AG09309 (cell line): ENCODE measurements at places on chromosomes 11 and 22.

DNA sequence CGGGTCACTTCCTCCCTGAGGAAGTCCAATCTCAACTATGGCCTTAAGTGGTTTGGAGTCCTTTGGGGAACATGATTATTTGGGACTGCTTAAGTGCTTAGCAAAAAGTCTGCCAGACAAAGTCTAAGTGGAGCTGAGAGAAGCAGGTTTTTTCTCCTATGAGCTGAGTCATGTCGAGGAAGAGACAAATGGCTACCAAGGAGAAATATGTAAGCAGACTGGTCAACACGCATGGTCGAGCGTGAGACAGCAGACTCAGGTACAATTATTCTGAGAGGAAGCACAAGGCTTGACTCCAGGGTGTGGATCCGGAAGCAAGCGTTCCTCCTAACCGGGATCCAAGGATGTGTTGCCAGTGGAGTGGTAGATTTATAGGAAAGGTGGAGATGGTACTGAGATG is 30.6 kb downstream of the UBASH3B start:
- no peak for DNase-seq

GRCh38 chr22:23306438-23306921 is 126.2 kb downstream of the BCR start:
- DNase-seq: peak; percentile 16

- no peak for DNase-seq
These were observed 273.8 kb upstream of the ZC3H12C start for GRCh38 chr11:109819410-109819809.

DNA sequence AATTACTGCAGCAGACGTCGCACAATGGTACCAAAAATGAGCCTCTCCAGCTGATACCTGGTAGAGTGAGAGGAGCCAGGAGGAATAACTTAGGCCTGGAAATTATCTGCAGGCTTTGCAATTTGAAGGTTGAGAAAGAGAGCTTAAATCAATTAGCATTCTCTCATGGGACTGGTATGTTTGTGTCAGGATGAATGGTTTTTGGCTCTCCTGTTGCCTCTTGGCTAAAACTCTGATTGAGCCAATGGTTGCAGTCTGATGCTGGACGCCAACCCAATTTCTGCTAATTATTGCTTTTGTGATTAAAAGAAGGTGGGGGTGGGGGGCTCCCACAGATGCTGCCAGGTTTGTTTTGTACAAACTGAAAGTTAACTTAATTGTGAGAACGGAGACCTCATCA is 12.5 kb upstream of the NELL1 start:
- no peak for DNase-seq

DNA sequence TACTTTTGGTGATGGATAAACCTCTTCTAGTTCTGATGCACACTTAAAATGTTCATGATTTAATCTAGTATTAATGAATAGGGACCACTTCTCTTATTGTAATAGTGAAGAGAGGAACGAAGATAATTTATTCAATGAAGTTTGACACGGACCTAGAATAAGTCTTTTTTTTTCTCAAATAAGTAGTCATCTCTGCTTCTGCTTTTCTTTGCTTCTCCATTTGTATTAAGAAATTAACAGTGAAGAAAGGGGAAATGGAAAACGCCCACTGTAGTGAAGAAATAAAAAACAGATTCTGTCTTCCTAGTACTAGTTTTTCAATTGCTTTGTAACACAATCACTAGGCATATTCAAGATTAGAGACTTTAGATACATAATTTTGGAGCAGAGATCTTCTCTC is 73.0 kb downstream of the CD44 start:
- DNase-seq: no peak

DNA sequence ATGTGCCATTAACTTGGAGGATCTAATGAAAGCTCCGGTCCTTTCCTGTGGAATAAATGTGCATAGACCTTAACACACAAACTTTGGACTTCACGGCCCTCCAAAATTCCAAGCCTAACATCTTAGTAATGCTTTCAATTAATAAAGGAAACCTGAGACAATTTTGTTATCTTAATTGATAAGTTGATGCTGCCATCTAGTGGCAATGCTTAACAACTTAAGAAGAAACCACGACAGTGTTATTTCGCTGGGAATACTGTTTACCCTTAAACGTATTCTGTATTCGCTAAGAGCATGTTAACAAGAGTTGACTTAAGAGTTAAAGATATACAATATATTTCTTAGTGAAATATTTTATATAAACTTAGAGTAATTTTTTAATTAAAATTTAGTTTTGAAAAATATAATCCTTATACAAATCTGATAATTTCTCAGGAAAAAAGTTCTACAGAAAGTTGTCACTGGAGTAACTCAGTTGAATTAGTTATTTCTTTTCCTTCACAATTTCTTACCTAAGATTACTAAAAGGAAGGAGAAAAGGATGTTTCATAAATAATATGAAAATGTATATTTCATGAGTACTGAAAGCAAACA is 35.0 kb upstream of the OR9G4 start:
- peak; percentile 38 for DNase-seq

GRCh38 chr11:83656796-83657330 is 370.7 kb upstream of the CCDC90B start:
- DNase-seq: no peak

DNA sequence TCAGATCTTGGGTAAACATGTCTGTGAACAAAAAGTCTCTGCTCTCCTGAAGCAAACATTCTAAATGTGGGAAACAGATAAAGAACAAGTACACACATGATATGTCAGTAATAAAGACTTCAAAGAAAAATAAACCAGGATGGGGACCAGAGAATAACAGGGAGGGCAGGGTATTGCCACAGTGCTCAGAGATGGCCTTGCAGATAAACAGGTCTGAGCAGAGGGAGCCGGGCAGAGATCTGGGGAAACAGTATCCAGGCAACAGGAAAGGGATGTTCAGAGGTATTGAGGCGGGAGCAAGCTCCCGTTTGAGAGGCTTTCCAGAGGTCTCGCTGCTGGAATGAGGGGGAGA is 2.9 kb downstream of the CCDC86 start:
- DNase-seq: no peak

- no peak for DNase-seq
These were observed 869 bp downstream of the ZC3H7B start for GRCh38 chr22:41302021-41302767.

DNA sequence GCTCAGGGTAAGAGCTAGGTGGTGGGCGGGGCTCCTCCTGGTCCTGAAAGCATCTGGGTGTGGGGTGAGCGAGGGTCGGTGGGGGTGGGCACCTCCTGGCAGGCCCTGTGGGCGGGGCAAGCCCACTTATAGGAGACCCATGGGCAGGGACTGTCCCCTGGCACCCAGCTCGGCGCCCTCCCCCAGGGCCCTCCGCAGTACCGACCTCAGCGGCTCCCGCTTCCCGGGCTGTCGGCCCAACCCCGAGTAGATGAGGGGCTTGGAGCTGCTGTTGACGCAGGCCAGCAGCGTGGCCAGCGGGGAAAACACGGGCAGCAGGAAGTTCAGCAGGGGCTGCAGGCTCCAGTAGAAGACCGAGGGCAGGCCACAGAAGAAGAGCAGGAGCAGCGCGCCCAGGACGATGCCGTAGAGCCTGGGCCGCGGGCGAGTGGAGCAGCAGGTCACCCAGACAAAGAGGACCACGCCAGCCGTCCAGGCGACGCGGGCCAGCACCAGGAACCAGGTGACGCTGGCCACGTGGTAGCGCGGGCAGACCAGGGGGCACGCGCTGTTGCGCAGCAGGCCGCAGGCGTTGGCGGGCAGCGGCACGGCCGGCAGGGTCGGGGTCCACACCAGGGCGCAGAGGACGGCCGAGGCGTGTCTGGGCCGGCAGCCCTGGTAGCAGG is 663 bp downstream of the MRGPRG start:
- DNase-seq: no peak

GRCh38 chr22:42056757-42057511 is 13.7 kb downstream of the NAGA start:
- DNase-seq: no peak

- DNase-seq: peak; percentile 60
These were observed 2.8 kb downstream of the IL17RA start for GRCh38 chr22:17087498-17088131.

DNA sequence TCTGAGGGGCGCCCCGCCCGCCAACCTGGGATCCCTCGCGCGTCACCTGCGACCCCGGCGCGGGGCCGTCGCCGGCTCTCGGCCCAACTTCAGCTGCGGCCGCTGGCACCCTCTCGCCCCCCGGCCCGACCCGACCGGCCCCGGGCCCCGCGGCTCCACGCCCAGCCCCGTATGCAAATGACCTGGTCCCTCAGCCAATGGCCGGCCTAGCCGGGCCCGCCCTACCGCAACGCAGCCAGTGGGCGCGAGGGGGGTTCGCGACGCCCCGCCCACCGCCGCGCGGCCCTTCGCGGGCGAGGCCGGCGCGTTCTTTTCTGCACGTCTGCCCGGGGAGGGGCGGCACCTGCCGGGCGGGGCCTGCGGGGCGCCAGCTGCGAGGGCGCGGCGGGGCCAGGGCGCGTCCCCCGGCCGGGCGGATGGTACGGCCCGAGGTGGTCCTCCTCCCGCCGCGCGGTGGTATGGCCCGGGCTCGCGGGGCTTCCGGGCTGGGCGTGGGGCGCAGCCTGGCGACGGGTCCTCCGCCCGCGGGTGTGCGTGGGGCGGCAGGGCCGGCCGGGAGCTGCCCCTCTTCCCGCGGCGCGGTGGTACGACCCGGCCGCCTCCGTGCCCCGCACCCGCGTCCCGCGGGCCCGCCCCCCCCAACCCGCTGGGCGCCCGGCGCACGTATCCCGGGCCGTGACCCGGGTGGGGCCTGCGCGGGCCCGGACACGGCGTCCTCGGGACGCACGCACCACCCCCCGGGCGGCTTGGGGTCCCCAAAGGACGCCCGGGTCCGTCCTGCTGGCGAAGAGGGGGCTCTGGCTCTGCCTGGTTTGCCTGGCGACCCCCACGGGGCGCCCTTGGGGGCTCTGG is 7.7 kb upstream of the PHRF1 start:
- peak; percentile 71 for DNase-seq
